HS-27A (cell line): ENCODE measurements at places on chromosomes 1 and 21.

DNA sequence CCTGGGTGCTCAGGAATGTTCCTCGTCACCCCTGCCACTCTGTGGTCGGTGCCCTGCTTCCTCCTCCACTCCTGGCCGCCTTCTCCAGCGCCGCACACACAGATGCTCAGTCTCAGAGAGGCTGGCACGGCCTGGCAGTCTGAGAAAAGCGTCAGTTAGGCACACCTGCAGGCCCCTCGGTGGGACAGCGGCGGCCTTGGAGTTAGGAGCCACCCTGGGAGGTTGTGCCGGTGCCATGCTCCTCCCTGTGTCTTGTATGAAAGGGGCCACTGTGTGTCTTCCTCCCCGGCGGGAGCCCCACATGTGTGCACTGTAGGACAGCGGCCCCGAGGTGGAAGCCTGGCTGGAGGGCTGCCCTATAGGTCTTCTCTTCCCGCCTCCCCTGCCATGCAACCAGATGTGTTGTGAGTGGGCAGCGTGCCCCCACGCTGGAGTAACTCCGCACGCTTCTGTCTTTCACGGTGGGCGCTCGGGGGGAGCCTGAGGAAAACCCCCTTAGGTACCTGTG, 145.2 kb downstream of the PGBD5 start:
- no peak for DNase-seq

GRCh38 chr1:161989786-161990185, 33.9 kb downstream of the OLFML2B start:
- DNase-seq = no peak

DNA sequence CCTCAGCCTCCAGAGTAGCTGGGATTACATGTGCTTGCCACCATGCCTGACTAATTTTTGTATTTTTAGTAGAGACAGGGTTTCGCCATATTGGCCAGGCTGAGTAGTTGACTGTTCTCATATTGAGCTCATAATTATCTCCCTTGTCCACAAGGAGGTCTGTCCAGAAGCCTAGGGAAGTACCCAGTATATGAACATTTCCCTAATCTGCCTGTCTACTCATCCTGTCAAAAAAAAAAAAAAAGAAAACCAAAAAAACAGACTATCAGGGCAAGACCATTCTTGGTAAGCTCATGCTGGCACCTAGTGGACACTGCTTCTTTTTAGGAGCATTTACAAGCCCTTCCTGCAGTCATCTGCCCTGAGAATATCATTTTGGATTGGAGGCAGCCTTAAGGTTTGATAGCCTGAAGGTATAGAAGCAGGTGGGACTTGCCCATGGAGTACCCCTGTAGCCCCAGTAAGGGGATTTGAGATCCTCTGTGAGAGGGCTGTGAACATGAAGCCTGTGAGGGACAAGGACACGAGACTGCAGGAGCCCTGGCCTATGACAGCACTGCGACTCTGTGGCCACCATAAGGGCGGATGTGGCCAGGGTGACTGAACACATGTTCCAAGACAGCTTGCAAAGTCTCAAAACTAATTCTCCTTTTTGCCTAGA, 10.8 kb upstream of the DUSP12 start:
- no peak for DNase-seq

- DNase-seq = no peak
Observed at GRCh38 chr1:229862017-229862774, 204.8 kb upstream of the GALNT2 start.

- DNase-seq = no peak
Observed at GRCh38 chr1:221327954-221328353, 413.9 kb downstream of the DUSP10 start.

DNA sequence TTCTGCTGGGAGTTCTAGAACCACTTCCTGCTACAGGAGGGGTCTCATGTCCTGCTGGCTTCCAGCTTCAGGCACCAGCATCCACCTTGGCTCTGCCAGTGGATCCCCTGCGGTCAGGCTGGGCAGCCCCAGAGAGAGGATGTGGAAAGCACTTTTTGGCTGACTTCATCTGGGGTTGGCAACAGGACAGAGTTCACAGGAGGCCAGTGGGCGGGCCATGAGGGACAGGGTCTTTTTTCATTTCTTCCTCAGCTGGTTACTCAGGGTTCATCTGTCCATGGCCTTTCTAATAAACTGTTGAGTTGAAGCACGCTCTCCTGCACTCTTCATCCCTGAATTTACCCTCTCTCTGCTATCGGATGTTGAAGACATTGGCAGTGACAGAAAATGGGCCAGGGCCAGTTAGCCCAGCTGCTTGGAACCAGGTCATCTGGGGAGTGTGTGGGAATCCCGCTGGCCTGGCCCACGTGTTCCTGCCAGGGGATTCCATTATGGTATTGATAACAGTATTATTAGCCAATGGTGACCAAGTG, 45.2 kb downstream of the RPS6KA1 start:
- DNase-seq = no peak

DNA sequence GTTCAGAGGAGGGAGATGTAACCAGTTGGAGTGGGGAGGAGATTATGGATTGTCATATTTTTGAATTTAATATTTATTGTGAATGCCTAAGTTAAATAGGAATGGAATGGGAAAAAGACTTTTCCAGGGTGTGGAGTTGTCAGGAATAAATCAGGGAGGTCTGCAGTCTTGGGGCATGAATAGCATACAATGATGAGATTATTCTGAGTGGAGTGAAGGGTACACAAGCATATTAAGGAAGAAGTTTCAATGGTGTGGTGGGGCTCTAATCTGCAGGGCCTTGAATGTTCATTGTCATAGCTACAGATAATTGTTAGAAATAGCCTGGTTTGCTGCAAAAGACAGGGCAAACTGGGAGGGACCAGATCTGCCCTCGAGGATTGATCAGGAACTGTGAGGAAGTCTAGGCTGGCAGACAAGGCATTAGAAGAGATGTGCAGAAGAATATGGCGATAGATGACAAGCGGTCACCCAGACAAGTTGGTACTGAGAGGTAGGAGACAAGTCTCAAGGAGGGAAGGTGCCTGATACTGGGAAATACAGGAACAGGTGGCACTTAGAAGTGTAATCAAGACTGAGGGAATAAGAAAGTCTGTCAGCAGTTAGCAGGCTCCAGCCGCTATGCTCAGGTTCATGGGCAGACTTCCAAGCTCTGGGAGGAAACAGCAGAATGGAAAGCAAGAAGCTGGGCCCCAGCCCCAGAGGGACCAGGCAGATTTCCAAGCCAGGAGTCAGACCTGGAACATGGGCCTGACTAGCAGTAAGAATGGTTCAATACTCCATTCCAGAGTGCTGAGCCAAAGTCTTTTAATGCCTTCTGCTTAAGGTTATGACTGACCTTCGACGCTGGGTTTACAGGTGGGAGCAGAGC, 20.9 kb upstream of the RGL1 start:
- DNase-seq = no peak

- DNase-seq = no peak
Observed at GRCh38 chr21:33403786-33404585, 773 bp downstream of the IFNGR2 start.

- DNase-seq = no peak
Observed at GRCh38 chr21:17578876-17579275, 33.8 kb downstream of the BTG3 start.

- DNase-seq = no peak
Observed at GRCh38 chr1:62722796-62723195, 34.6 kb upstream of the DOCK7 start.

- DNase-seq = no peak
Observed at GRCh38 chr1:209882942-209883340, 55.1 kb upstream of the SYT14 start.

DNA sequence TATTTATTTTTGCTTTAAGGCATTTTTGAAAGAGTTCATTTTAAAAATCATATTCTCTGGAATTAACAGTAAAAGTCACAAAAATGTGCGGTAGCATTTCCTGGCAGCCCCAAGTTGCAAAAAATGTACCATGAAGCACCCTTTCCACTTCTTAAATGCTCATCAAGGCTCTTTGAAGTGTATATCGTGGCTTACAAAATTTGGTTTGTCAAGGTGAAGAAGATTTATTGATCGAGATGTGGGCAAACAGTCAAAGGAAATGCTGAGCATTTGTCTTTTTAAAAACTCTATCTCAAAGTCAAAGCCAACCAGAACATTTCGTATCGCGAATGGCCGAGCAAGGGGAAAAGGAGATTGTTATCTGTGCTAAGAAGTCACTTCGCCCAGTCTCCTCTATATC, 277.5 kb upstream of the KAZN start:
- DNase-seq = no peak

DNA sequence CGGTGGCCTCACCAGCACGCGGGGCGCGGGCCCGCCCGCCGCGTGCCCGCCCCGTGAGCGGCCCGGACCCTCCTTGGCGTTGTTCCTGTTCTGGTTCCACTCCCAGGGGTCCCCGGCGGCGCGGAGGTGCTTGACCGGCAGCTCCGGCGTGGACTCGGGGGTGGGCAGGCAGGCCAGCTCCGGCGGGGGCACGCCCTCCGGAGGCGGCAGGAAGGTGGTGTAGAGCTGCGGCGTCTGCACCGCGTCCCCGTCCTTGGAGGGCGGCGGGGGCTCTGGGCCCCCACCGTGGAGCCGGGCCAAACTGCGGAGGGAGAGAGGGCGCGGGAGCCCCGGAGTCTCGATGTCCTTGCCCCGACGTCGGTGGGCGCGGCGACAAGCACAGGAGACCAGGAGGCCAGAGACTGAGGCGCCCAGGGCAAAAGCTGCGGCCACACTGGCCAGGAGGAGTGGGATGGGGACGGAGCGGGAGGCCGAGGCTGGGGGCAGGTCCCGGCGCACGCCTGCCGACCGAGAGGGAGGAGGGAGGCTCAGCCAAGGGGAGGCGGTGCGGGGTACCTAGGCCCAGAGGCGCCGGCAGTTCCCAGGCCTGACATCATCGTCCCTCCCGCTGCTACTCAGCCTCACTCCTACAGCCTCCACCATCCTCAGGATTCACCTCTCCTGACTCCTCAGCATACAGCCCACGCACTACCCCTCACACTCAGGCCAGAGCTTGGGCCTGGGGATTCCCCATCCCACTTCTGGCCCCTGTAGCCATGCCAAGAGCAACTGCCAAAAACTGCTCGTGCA, 13.2 kb downstream of the SEMA6C start:
- no peak for DNase-seq

DNA sequence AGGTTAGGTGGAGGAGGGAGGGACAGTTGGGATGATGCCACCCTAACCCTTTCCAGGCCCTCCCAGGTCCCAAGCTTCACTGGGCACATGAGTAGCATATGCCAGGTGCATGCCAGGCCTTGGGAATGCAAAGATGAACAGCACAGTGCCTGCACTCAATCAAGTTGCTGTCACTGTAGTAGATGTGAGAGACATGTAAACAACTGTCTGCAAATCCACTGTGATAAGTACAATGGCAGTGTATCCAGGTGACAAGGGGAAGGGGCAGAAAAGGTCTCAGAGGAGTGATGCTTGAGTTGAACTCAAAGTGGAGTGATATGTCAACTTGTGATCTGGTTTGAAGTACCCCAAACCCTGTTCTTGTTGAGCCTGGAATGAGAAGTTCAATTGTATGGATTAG, 49.5 kb upstream of the LRRN2 start:
- DNase-seq = no peak

GRCh38 chr1:223202376-223203033, 59.5 kb upstream of the TLR5 start:
- DNase-seq = no peak

GRCh38 chr1:22184892-22185612, 42.2 kb upstream of the WNT4 start:
- DNase-seq = no peak

- no peak for DNase-seq
Observed at GRCh38 chr1:12341667-12342066, 111.8 kb downstream of the VPS13D start.

DNA sequence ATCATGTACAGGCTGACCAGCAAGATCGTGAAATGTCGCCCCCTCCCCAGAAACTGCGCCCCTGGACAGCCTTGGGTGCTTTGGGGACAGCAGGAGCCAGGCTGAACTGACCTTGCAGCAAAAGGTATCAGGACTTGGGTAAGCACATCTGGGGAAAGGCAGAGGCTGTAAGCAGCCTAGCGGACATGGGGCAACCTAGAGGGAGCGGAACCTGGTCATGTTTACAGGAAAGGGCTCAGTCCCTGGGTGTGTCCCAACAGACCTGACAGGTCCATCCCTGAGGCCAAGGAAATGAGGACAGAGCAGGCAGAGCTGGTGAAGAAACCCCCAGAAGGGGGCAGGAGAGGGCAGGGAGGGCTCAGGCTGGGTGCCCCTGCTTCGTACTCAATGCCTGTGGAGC, 3.1 kb upstream of the S100A8 start:
- DNase-seq = no peak

DNA sequence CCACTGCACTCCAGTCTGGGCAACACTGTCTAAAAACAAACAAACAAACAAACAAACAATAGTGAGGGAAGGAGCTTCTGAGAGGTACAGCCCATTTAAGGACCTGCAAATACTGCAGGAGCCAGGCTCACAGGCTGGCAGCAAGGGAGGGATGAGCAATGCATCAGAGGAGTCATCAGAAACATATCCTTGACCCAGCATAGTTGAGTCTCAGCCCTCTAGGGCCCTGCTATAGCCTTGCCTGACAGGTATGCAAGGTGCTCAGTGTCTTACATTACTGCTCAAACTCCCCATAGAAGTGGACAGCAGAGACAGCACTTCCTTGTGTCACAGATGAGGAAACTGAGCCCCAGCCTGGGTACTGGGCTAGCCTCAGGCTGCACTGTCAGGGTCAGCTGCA, 7.3 kb upstream of the TTC4 start:
- DNase-seq = no peak

DNA sequence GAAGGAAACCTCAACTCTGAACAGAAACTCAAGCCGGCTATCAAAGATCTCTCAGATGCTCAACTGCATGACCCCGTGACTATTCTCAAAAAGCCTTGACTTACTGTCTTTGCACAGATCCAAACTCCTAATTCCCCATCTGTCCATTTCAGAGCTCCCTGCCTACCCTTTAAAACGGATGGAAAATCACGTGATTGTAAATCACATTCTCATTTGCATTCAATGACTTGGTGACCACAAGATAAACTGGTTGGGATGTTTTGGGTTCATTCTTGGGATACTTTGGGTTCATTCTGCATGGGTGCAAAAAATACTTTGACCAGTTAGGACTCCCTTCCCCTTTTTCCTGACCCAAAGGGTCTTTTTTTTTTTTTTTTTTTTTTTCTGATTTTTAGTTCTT, 41.3 kb upstream of the RUNX1 start:
- DNase-seq = no peak

DNA sequence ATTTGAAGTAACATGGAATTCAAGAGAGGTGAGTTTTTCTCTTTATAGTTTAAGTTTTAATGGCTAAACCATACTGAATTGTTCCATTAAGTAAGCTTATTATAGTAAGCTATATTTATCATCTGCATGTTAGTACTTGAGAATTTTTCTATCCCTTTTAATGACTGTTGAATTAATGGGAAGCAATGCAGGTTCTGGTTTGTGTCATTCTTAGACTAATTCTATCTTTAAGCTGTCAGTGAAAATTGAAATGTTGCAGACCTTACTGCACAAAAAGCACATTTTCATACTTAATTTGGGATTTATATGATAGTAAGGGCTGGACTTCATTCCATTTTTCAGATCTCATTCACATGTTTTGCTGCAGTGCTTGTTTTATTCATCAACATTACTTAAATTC, 25.9 kb downstream of the SRSF11 start:
- DNase-seq = no peak
